ENCODE measurements at places on chromosomes 12 and 14.

- no peak for ATAC-seq
Observed at GRCh38 chr14:87331991-87332390, 661.0 kb downstream of the GALC start.

DNA sequence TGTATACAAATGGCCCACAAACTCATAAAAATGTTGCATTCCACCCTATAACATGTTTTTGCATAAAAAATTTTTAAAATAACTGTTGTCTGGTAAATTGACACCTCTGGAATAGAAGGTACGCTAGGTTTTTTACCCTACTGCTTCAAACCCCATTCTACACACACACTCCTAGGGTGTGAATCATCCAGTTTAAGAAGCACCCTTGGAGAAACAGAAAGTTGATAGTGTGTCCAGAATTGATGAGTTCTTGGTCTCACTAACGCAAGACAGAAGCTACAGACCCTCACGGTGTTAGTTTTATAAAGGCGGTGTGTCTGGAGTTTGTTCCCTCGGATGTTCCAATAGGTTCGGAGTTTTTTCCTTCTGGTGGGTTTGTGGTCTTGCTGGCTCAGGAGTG, 158.5 kb downstream of the KLRB1 start:
- no peak for ATAC-seq

DNA sequence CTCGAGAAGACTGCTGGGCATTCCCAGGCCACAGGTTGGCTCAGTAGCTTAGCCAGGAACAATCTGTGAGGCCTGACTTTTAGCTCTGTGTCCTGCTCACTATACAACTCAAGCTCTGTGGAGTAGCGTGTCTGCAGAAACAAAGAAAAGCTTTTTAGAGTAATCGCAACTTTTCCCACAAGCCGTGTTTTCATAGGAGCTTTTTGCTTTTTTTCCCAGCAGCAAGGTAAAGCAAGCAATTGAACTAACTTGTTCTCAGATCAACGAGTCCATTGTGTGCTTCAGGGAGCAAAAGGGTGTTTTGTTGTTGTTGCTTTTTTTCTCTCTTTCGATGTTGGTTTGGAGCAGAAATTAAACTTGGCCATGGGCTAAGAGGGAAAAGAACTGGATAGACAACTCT, 97.3 kb upstream of the BCL2L14 start:
- ATAC-seq, result no peak

DNA sequence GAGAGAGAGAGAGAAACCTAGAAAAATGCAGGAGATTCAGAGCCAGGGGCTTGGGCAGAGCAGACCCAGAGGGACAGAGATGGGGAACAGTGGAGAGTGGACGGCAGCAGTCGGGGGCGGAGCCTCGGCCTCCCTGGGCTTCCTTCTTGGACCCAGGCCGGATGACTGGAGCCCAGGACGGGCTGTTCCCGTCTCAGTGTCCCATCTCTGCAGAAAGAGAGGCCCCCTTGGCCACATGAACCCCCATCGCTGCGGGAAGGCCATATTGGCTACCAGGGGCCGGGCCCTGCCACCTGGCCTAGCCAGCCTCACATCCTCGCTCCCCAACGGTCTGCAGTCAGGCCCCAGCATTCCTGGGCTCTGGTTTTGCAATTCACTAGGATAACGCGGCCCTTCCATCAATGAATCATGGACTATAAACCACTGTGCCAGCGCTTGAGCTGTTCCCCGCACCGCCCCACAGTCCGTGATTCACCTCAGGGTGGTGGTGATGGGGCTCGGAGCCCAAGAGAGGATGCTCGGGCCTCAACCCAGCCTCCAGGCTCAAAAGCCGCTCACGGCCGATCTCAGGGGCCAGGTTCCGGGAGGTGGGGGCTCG, 116.5 kb downstream of the RFLNA start:
- ATAC-seq, result no peak

DNA sequence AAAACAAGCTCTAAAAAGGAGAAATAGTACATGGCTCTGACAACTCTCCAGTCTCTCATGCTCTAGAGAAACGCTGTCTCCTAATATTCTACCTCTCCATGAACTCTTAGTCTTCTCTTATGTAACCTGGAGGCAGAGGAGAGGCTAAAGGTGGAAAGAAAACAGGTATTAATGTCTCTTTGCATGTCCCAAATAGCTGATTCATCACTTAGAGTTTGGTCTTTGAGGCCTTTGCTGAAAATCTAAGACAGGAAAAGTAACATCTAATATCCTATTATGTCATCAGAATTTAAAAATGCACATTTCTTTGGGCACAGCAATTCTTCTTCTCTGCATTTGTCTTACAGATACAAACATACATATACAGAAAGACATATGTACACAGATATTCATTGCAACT, 127.2 kb downstream of the DHRS2 start:
- ATAC-seq, result no peak

Measured in stimulated activated memory B cell treated with anti-CD40 and anti-IgM and Interleukin-4, amounts not matched to agents 10 μg/mL and 1 μg/mL and 100 μg/mL, for 72 hours (primary cell).